AG20443 (cell line): ENCODE measurements at places on chromosomes 7 and 10.
A peak's percentile ranks its signal among the peaks of the same experiment; 100 is the strongest.

DNA sequence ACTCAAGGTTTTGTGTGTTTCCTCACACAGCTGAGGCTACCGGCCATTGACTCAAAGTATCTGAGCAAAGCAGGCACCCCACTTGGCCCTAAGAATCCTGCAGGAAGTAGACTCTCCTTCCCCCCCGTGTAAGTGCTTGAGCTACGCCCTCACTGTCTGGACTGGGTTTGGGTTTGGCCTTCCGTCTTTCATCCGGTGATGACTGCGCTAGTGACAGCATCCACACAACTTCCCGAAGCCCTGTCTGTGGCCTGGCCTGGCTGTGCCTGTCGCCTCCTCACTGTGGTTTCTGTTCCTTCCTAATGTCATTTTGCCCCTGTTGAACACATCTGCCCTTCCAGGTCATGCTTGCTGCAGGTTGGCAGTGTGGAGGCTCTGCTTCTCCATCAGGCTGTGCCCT, 14.5 kb downstream of the C7orf57 start:
- DNase-seq, result no peak

DNA sequence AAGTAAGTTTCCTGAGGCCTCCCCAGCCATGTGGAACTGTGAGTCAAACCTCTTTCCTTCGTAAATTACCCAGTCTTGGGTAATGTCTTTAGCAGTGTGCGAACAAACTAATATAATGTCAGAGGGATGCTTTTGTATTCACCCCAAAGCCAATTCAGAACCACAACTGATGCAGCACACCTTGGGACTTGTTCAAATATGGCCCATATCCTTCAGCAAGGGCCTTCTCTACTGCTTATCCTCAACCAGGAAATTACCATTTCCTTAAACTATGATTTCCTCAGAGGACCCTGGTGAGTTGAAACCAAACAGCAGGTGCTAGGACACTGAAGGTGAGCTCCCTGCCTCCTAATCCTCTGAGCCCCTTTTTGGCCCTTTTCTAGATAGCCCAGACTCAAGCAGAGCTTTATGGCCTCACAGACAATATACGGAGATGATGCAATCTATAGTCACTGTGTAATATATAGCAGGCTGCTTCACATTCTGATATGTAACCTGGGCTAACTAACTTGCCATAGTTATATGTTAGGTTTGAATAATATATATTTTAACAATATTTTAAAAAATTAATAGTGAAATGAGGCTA, 15.2 kb downstream of the SRI start:
- no peak for DNase-seq

- no peak for DNase-seq
Measured at GRCh38 chr7:27420702-27421101, 178.1 kb downstream of the EVX1 start.

GRCh38 chr7:40551685-40552576, 417.1 kb downstream of the SUGCT start:
- peak; percentile 47 for DNase-seq

DNA sequence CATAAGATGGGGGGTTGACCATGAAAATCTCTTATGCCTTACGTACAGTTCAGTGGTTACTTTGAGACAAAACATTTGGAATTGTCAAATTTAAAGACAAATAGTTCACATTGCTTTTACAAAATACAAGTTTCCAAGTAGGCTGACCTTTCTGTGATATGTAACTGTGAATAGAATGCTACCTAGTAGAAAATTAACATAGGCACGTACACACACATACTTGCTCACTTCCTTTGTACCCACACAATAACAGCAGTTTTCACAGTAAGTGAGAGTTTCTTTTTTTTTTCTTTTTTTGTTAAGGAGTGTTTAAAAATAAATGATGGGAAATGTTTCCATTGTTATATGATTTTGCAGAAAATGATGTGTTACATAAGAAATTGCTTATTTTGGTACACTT, 53.3 kb upstream of the SP8 start:
- no peak for DNase-seq

GRCh38 chr10:14585287-14586193, 189.2 kb downstream of the FAM107B start:
- DNase-seq, result no peak

- DNase-seq, result no peak
Measured at GRCh38 chr10:5343561-5343960, 21.2 kb upstream of the UCN3 start.

GRCh38 chr10:76946270-76946669, 691.3 kb downstream of the KCNMA1 start:
- DNase-seq, result peak; percentile 79
